GM12892 (cell line): ENCODE measurements at places on chromosomes 4 and X.

GRCh38 chr4:139084804-139085093, 69.2 kb downstream of the NOCT start:
- no peak for DNase-seq

DNA sequence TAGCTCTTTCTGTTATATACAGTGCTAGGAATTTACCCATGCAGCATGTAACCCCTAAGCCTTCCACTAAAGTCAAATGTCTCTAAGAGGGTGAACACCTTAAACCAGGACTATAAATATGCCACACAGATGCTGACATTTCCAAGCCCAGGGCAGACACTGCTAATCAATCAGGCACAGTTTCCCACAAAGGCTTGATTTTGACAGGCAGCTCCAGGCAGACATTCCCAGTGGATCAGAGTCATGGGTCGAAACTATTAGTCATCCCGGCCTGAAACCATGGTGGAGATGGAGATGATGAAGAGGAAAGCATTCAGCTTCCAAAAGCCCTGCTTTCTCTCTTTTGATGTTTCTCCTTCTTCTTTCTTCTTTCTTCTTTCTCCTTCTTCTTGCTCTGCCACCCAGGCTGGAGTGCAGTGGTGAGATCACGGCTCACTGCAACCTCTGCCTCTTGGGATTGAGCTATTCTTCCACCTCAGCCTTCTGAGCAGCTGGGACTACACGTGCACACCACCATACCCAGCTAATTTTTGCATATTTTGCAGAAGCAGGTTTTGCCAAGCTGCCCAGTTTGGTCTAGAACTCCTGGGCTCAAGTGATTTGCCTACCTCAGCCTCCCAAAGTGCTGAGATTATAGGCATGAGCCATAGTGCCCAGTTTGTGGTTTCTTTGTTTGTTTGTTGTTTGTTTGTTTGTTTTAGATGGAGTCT, 21.0 kb upstream of the SORCS2 start:
- DNase-seq, result no peak

- no peak for DNase-seq
Measured at GRCh38 chr4:76256032-76256431, 4.5 kb downstream of the FAM47E start.

- no peak for DNase-seq
Measured at GRCh38 chr4:1772853-1773538, 20.1 kb upstream of the FGFR3 start.

DNA sequence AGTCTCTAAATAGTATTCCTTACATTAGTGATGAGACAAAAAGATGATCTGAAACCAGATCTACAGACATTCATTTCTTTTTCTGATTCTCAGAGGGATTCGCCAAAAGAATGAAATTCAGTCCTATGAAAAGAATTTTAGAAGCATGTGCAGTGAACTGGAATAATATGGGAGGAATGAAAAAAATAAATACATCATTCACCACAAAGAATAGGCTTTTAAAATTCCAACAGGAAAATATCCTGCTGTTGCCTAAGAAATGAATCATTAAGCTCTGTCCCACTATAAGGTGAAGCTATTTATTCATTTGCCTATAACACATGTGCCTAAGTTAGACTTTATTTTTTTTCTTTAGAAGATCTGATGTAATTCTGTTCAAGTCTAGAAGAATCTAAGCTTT, 165.9 kb downstream of the IL15 start:
- DNase-seq, result no peak

DNA sequence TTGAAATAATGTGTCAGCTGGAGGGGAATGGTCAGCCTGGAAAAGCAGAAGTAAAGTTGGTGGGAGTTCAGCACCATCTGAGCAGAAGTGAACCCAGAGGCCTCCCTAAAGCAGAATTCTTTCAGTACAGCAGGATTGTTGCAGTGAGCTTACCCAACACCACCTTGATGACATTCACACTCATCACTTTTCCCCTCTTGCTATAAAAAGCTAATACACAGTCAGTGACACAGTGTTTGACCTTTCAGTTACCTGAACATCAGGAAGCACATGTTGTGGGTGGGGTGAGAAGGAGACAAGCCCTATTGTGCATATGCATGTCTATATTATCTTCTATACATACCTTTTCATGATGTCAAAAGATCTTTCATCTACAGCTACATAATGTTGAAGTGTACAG, 624.7 kb upstream of the ZFP42 start:
- DNase-seq, result no peak

DNA sequence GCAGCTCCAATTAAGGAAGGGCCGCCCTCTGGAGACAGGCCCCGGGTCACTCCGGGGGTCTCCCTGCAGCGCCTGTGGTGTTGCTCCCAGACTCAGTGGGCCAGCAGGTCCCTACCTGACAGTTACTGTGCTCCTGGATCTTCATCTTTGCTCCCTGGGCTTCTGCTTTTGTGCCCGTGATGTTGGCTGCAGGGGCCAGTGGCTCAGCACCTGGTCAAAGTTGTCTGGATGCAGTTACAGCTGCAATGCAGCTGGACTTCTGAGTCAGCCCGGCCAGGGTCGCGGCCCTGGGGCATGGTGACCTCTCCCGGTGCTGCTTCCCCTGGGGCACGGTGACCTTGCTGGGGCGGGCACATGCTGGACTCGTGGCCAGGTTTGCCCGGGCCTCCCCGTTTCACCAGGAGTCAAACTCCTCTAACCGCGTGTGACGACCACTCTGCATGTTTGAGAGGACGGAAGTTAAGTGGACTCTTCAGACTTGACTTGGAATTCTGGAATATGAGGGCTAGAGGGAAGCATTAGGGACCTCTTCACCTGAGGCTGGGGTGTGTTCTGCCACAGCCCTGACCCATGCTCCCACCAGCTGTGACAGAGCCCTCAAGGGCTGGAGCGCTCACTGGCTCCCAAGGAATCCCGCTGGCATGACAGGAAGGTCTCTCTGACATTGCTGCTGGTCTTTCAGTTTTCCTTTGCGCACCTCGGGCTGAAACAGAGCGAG, 3.7 kb downstream of the CTAG2 start:
- no peak for DNase-seq

- no peak for DNase-seq
Measured at GRCh38 chr4:5435201-5435600, 273.2 kb downstream of the EVC2 start.

DNA sequence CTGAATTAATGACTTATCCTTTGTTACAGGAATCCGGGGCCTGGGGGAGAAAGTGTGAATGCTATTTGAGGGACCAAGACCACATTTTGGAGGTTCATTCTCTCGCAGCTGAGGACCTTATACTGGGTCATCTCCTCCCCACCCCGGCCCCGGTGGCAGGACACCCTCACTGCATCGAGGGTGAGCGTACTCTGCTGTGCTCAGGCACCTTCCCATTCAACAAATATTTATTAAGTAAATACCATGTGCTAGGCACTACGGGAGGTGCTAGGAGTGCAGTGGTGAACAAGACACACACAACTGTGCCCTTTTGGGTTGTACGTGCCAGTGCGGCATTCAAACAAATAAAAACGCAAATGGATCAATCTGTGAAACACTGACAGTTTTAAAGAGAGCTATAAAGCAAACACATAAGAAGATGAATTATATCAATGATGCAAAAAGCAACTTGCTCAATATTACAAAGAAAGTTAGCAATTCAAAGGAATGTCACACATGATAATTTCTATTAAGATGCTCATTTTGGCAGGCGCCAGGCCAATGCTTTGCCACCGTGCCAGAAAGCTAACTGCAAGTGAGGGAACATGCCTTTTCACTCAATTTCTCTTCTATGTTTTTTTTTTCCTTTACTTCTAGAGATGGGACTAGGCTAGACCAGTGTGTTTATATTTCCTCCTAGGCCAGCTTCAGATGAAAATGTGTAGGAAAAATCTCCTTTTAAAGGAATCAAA, 24.6 kb downstream of the ADGRG2 start:
- no peak for DNase-seq

GRCh38 chr4:136476753-136477152, 1055.5 kb downstream of the PCDH18 start:
- no peak for DNase-seq
